Kasumi-1 (cell line): ENCODE measurements at places on chromosomes 1 and 21.

DNA sequence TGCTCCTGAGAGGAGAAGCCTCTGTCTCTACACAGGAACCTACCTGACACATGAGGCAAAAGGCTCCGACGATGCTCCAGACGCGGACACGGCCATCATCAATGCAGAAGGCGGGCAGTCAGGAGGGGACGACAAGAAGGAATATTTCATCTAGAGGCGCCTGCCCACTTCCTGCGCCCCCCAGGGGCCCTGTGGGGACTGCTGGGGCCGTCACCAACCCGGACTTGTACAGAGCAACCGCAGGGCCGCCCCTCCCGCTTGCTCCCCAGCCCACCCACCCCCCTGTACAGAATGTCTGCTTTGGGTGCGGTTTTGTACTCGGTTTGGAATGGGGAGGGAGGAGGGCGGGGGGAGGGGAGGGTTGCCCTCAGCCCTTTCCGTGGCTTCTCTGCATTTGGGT, 3.9 kb upstream of the ACKR1 start:
- DNase-seq, result no peak

DNA sequence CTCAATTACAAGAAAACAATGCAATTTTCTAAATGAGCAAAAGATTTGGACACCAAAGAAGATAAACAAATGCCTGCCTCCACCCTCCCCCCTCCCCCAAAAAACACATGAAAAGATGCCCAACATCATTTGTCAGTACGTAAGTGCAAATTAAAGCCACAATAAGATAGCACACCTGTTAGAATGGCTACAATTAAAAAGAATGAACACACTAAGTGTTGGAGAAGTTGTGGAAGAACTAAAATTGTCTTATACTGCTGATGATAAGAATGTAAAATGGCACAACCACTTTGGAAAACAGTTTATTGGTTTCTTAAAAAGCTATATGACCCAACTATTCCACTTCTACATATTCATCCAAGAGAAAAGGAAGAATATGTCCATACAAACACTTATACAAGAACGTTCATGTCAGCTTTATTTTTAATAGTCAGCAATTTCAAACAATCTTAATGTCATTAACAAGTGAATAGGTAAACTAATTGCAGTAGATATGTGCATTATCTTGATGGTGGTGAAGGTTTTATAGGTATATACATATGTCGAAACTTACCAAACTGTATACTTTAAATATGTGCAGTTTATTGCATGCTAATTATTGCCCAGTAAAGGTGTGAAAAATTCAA, 10.4 kb downstream of the IL20 start:
- DNase-seq, result no peak

DNA sequence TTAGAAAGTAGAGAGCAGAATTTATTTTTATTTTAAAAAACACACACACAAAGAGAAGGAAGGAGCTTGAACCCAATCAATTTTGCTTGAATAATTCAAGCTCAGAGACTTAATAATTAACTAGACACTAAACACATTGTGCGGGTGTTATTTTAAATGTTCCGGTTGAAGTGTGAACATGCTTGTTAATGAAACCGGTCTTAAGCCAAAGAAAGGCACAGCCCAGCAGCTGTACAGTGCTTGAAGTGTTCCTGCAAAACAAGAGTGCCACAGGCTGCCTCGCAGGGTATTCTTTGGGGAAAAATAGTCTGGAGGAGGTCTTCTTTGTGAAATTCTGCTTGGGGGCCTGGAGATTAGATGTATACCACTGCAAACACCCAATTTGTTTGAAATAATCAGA, 2.2 kb upstream of the CDC42BPA start:
- DNase-seq, result no peak

DNA sequence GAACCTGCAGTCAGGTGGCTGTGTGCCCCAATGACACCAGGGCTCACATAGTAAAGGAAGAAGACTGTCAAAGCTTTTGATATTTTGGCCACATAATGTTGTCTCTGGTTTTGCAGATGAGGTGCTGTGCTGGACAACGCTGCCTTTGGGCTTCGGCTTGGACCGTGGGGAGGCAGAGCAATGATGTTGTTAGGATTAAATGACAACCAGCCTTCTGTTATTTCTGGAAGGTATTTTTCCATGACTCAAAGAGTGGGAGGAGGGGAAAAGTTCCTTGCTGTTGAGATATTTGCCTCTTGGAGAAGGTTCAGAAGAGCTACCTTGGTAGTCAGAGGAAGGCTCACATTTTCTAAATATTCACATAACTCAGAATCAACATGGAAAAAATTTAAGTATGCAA, 187.3 kb upstream of the GALNT2 start:
- DNase-seq, result no peak
